NCI-H446 treated with DMSO at 0.1 percent for 48 hours (cell line): ENCODE measurements at places on chromosomes 7 and 10.

DNA sequence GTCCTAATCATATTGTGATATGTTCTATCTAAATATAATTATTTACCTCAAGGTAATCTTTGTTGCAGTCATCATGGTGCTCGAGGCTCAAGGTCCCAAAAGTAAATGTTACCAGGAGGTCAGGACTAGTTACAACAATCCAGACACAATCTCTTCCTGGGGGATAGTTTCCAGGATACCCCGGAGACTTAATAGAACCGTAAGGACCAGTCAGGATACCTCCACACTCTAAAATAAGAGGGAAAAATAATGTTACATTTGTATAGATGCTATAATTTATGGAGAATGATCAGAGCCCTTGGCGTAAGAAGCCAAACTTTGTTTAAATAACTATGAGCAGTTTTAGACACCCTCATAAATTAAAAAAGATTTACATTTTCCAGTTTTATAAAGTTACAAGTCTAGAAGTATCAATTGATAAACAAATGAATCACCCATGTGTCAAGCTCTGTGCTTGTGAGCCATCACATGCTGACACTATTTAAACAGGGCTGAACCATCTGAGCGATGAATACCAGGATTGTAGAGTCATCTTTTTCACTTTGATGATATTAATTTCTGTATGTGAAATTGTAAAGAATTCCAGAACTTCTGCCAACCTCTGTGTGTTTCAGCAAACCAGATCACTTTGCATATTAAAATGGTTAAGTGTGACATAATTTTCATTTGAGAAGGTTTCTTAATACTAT is 41.3 kb downstream of the CUBN start:
- DNase-seq: no peak

- DNase-seq: no peak
Measured at GRCh38 chr7:152335900-152336571, 99.8 kb downstream of the KMT2C start.

DNA sequence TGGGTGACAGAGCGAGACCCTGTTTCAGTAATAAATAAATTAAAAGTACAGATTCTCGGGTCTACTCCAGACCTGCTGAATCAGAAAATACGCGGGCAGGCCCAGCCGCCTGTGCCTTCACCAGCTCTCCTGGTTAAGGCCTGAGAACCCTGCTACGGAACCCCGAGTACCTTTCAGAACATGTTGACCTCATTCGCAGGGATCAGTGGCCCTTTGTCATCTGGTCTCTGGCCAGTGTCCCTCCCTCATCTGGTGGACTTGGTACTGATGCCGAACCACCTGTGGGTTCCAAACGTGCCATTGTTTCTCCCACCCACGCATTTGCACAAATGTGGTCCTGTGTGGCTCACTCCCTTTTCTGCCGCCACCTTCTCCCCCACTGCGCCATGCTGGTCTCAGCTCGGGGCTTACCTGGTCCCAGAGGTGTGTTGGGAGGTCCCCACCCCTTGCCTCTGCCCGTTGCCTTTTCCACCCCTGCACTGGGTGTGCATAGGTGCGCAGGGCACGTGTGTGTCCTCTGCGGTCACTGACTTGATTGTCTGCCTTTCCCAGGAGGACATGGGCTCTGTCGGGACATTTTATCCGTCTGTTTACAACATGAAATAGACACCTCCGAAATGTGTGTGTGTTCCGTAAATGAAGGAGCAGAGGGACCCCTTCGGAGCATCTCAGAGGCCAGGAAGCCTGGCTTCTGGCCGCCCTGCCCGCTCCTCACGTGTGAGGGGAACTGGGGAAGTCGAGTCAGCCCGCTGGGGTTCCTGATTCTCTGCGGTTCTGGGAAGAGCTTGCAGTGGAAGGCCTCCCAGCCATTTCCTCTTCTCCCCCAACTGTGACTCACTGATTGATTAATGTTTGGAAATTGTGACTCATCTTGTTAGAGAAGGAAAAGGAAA is 135.2 kb downstream of the CUX1 start:
- no peak for DNase-seq

- DNase-seq: no peak
Measured at GRCh38 chr7:70405241-70405640, 726.7 kb upstream of the GALNT17 start.

GRCh38 chr7:906776-907157 is 30.4 kb downstream of the GET4 start:
- DNase-seq: no peak

GRCh38 chr7:149459540-149460452 is 1.1 kb downstream of the ZNF777 start:
- DNase-seq: no peak

DNA sequence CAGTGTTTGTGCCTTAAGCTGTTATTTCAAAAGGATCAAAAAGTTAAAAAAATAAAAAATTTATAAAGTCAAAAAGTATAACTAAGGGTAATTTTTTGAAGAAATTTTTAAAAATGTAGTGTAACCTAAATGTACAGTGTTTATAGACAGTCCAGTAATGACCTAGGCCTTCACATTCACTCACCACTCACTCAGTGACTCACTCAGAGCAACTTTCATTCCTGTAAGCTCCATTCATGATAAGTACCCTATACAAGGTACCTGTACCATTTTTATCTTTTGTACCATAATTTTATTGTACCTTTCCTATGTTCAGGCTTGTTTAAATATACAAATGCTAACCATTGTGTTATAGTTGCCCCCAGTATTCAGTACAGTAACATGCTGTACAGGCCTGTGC is 21.5 kb downstream of the DNAJC9 start:
- no peak for DNase-seq

DNA sequence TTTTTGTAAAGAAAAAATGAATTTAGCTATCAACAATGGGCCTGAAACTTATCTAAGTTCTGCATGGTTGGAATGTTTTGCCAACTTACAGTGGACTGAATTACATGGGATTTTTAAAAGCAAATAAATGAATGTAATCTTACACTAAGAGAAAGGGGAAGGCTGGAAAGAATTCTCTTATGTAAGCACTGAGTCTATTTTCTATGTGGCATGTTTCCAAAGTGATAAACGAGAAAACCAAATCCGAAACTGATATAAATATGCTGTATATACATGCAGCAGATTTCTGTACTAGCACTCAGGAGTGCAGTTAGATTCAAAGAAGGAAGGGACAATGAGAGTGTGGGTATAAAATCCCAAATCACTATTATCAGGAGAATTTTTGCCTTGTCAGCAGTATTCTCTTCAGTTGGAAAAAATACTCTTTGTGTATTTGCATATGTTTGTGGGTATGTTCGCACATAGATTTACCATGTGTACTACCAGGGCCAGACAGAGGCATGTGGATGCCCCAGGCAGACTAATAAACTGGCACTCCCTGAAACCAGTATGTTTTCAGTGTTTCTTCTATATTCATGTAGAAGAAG is 334.3 kb upstream of the SEMA3D start:
- DNase-seq: no peak

- DNase-seq: no peak
Measured at GRCh38 chr10:16690417-16690816, 126.8 kb downstream of the RSU1 start.

DNA sequence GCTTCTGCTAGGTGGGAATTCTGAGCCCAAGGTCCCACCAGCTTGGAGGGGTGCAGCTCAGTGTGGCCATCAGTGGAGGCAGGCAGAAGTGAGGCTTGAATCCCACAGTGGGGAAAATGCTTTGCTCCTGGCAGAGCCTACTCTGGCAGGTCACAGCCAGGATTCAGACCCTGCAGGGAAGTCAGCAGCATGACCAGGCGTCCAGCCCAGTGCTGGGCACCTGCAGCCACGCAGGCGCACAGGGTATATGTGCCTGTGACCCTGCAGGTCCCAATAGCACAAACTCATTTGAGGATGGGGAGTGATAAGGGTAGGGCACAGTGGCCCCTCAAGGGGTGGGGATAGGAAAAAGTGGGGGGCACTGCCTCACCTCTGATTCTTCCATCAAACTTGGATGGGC is 8.4 kb upstream of the AEBP1 start:
- no peak for DNase-seq

DNA sequence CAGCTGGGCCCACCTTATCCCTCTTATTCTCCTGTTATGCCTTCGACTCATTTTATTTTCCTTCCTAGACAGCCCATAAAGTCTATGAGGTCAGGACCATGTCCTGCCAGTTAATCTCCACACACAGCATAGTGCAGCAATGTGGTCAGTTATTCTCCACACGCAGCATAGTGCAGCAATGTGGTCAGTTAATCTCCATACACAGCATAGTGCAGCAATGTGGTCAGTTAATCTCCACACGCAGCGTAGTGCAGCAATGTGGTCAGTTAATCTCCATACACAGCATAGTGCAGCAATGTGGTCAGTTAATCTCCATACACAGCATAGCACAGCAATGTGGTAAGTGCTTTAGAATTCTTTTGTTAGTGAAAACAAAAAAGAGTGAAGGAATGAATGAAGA is 77.8 kb downstream of the TEX36 start:
- no peak for DNase-seq

DNA sequence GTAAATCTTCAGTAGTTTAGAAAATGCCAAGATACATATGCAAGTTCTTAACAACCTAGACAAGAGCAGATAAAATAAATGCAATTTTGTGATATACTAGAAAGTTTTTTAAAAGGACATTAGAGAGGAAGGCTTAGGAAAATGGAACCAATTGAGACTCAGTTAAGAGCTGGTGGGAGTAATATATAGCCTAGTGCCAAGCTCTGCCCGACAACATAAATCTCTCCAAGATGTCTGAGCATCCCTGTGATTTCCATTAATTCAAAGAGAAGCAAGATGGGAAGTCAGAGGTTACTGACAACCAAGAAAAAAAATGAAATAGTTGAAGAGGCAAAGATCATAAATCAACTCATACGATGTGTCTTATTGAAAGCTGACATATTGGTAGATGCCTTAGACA is 74.5 kb downstream of the DGKB start:
- DNase-seq: no peak

DNA sequence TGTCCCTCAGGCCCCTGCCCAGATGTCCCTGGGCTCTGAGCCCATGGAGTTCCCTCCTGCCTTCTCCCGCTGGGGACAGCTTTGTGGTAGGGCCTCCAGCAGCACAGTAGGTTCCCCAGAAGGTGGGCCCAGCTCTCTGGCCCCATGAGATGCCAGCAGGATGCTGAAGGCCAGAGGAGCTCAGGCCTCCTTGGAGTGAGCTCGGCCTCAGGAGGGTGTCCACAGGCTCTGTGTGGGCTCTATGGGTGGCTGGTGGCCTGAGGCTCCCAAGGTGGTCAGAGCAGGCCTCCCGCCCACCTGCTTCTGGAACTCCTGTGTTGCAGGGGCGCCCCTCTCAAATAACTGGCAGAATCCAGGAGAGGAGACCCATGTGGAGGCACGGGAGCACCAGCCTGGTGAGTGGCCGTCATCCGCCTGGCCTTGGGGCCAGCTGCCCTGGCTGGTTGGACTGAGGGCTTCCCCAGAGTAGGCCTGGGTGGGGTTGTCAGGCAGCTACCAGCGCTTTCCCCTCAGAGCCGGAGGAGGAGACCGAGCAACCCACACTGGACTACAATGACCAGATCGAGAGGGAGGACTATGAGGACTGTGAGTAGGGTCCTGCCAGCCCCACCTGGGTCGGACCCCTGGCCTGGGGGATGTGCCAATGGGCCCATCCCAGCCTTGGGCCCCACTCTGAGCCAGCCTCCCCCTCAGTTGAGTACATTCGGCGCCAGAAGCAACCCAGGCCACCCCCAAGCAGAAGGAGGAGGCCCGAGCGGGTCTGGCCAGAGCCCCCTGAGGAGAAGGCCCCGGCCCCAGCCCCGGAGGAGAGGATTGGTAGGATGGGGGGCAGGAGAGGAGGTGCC is 3.2 kb downstream of the AEBP1 start:
- DNase-seq: no peak

GRCh38 chr7:33753881-33754525 is 151.3 kb upstream of the BMPER start:
- DNase-seq: no peak
